ENCODE measurements at places on chromosomes 3 and 15.

GRCh38 chr15:100880139-100880896 lies 687 bp downstream of the ALDH1A3 start:
- no peak for DNase-seq

DNA sequence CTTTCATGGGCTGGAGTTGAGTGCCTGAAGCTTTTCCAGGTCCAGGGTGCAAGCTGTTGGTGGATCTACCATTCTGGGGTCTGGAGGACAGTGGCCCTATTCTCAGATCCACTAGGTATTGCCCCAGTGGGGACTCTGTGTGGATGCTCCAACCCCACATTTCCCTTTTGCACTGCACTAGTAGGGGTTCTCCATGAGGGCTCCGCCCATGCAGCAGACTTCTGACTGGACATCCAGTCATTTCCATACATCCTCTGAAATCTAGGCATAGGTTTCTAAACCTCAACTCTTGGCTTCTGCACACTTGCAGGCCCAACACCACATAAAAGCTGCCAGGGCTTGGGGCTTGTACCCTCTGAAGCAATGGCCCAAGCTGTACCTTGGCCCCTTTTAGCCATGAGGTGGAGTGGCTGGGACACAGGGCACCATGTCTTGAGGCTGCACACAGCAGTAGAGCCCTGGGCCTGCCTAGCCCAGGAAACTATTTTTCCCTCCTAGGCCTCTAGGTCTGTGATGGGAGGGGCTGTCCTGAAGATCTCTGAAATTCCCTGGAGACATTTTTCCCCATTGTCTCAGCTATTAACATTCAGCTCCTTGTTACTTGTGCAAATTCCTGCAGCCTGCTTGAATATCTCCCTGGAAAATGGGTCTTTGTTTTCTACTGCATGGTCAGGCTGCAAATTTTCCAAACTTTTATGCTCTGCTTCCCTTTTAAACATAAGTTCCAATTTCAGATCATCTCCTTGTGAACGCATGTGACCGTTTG lies 6.0 kb upstream of the HACD2 start:
- DNase-seq: no peak

- DNase-seq: no peak
Measured at GRCh38 chr3:130783629-130784028, 37.0 kb upstream of the PIK3R4 start.

GRCh38 chr15:80611543-80612080 lies 83.5 kb upstream of the ABHD17C start:
- DNase-seq: no peak

- no peak for DNase-seq
Measured at GRCh38 chr3:52372822-52373504, 56.8 kb downstream of the DNAH1 start.

- DNase-seq: no peak
Measured at GRCh38 chr3:134754768-134755559, 40.1 kb upstream of the EPHB1 start.

GRCh38 chr3:188993181-188993580 lies 178.6 kb upstream of the TPRG1 start:
- DNase-seq: no peak

DNA sequence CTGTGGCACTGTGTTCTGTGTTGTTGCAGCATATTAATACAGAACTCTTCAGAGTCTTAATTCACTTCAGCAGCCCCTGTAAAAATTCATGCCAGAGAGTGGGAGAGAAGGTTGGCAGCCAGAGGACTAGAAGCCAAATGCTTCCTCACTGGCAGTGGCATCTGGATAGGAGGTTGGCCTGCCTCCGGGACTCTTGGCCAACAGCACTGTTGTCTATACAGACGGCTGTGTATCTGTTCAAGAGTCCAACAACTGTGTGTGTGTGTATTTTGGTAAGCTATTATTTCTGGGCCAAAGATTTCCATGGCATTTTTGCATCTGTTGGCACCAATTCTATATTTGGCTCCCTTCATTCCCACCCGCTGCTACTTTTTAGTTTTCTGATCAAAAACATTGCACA lies 156.0 kb upstream of the SOX2 start:
- no peak for DNase-seq

DNA sequence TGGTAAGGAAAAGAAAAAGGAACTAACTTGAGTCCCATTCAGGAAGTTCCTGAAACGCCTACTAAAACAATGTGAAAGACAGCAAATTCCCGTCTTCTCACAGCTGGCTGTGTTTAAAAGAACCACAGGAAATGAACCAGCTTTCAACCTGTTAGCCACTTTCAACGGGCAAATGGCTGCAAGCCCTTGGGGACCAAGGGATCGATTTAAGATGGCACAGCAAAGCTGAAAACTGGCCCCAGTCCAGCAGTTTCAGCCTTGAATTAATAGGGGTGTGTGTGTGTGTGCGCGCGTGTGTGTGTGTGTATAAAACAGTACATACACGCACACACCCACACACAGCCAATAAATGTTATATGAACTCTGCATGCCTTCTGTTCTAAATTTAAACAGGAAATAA lies 168.7 kb upstream of the TMCO5A start:
- no peak for DNase-seq

GRCh38 chr3:143328451-143328850 lies 208.9 kb downstream of the CHST2 start:
- no peak for DNase-seq

DNA sequence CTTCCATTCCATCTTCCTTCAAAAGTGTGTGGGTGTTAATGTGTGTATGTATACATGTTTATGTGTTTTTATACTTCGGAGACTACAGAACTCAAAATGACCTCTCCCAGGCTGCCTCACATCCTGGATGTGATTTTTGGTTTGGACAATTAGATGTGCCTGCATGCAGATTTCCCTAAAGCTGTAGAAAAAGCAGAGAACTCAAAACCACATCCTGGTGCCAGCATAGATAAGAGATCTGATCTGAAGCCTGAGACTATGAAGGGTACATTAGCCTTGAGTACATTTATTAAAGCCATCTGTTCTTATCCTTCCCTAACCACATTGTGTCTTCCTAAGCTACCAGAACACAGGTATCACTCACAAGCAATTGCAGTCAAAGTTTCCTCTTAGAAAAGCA lies 319.4 kb upstream of the RASGRP1 start:
- peak; percentile 17 for DNase-seq

GRCh38 chr3:16406579-16406978 lies 106.9 kb downstream of the RFTN1 start:
- no peak for DNase-seq

- no peak for DNase-seq
Measured at GRCh38 chr15:49902685-49903501, 216.1 kb downstream of the ATP8B4 start.

- DNase-seq: no peak
Measured at GRCh38 chr3:8329598-8329997, 172.0 kb upstream of the LMCD1 start.

- DNase-seq: no peak
Measured at GRCh38 chr3:171481011-171481410, 20.8 kb upstream of the TNIK start.

DNA sequence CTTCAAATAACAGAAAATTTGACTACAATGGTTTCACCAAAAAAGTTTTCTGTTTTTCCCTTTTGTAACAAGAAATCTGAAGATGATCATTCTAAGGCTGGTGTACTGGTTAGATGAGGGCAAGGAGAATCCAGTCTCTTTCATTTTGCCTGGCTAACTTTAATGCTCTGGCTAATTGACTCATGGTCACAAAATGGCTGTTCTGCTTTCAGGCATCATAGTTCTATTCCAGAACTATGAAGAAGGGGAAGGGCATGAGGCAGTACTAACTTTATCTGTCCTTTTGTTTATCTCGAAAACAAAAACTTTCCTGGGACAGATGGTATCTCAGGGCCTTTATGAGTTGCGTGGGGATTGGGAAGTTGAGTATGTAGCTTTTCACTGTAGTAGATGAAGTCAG lies 50.4 kb downstream of the SLC25A26 start:
- DNase-seq: no peak

GRCh38 chr3:122100591-122101463 lies 45.7 kb downstream of the CD86 start:
- DNase-seq: peak; percentile 51

GRCh38 chr15:61700803-61701202 lies 359.4 kb downstream of the VPS13C start:
- DNase-seq: no peak

DNA sequence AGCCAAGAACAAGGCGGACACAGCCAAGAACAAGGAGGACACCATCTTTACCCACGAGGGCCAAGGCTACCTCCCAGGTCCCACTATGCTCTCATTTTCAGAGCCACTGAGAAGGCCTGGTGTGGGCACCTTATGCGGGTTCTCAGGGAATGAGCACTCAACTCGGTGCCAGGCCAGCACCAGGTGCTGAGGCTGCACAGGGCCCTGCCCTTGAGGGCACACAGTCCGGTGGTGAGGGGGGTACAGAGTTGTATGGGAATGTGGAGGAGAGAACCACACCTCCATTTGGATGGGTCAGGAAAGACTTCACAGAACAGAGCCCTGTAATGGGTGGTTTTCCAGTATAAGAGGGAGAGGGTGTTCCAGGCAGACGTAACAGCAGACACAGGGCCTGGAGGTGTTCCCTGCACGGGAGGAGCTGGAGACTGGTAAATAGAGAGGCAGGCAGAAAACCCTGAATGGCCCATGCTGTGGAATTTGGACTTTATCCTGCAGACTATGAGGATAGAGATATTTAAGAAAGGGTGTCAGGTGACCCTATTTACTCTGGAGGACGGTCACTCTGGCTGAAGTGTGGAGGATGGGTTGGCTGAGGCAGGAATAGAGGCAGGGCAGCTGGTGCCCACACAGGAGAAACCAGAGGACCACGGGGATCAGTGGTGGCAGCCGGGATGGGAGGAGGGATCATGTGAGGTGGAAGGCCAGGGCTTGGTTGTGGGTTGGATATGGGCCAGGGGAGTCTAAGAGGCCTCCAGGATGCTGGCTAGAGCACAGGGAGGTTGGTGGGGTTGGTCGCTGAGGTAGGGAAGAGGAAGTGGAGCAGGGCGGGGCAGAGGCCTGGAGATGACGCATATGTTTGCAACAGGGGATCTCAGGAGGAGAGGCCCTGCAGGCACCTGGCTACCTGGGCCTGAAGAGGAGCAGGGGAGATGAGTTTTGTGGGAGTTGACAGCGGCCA lies 34.6 kb downstream of the CRABP1 start:
- no peak for DNase-seq

DNA sequence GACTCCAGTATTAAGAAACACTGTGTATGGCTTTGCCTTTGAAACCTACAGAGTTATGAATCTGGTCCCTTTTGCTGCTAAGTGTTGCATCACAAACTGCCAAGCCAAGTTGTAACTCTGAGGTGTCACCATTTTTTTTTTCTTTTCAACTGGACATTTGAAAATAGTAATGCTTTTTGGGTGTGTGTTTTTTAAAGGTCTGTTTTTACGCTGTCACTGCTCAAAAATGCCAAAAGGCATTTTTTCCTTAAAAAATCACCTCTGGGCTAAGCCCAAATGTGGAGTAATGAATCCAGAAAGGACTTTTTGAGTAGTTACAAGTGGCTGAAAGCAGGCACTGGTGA lies 9.5 kb downstream of the SMAD3 start:
- DNase-seq: no peak

DNA sequence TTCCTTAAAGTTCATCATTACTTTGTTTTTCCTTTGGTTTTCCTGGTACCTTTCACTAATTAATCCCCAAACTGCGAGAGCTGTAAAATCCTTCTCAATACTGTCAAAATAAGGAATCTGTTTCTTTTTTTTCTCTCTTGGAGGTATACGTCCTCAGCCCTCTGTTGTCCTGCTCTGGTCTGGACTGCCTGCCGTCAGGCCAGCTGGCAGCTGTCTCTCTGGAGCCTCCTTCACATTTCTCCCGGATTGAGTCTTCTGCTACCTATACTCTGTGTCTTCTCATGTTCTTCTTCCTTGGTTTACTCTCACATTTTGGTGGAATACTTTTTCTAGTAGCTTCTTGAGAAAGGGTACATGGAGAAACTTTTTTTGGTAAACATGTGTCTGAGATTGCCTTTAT lies 13.8 kb downstream of the TATDN2 start:
- no peak for DNase-seq

GRCh38 chr15:96311256-96311955 lies 19.1 kb upstream of the NR2F2 start:
- DNase-seq: no peak

GRCh38 chr15:22949074-22949547 lies 31.1 kb downstream of the CYFIP1 start:
- DNase-seq: peak; percentile 51

DNA sequence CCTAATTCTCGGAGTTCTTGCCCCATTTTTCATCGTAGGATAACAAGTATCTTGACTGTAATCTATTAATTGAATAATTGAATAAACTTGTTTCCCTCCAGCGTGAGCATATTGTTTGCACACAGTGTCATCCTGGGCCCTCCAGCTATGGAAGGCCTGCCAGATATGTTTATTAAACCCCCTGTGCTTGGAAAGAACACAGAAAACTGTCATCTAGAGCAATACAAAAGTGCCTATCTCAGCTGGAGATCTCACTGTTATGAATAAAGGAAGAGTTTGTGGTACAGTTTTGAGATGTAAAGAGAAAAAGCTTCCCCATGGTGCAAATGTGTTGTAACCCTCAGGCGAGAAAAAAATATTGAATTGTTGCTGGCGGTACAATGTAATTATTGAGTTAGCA lies 405.9 kb downstream of the SOX2 start:
- no peak for DNase-seq

DNA sequence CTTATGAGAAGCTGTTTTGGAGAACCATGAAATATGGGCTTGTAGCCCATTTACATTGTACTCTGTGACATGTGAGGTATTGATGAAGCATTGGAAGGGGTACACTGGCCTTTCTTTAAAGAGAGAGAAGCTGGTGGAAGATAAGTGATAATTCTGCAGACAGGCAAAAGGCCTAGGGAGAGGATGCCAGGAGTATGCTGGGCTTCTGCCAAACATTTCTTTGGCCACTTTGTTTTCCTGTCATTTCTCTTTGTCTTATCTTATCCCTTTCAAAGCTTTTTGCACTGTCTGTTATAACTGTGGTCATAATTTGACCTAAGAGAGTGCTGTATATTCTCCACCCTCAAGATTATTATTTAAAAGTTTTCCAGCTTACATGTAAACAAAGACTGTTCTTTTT lies 109.6 kb upstream of the SEMA6D start:
- no peak for DNase-seq

DNA sequence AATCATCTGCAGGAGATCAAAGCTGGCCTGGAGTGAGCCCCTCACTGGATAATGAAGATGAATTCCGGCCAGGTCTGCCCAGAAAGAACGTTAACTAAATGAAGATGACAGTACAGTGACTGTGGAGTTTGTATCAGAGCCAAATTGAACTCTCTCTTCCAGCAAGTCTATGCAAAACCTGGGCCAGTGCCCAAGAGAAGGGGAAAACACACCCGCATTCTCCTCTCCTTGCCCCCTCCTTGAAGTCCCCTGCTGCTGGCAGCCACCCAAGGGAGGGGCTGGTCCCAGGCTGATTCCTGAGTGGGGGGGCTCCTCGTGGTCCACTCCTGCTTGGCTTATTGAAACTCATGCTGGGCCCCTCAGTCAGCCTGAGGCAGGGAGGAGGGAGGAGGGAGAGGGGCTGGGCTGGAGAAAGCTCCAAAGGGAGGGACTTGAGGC lies 155.7 kb downstream of the RAB11A start:
- DNase-seq: no peak

- DNase-seq: no peak
Measured at GRCh38 chr3:17741621-17742101, 770 bp downstream of the TBC1D5 start.

GRCh38 chr3:118536764-118537163 lies 497.9 kb downstream of the IGSF11 start:
- no peak for DNase-seq
